ENCODE measurements at places on chromosomes 16 and 17.

- no peak for DNase-seq
Measured at GRCh38 chr16:52469775-52470174, 77.2 kb downstream of the TOX3 start.

DNA sequence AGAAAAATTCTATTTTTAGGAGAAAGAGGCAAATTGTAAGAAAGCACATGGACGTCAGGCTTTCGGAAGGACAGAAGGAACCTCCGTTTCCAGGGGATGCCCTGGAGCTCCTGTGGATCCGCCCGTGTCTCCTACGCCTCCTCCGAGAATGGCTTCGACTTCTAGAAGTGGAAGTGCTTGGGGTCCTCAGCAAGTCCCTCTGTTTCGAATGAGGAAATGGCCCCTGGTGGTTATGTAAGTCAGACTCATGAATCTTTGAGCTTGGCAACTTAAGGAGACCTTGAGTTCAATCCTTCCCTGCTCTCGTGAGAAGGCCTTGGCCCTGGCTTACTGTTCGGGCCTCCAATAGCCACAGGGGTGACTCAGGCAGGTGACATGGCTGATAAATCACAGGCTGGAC, 38.9 kb downstream of the COX4I1 start:
- no peak for DNase-seq

DNA sequence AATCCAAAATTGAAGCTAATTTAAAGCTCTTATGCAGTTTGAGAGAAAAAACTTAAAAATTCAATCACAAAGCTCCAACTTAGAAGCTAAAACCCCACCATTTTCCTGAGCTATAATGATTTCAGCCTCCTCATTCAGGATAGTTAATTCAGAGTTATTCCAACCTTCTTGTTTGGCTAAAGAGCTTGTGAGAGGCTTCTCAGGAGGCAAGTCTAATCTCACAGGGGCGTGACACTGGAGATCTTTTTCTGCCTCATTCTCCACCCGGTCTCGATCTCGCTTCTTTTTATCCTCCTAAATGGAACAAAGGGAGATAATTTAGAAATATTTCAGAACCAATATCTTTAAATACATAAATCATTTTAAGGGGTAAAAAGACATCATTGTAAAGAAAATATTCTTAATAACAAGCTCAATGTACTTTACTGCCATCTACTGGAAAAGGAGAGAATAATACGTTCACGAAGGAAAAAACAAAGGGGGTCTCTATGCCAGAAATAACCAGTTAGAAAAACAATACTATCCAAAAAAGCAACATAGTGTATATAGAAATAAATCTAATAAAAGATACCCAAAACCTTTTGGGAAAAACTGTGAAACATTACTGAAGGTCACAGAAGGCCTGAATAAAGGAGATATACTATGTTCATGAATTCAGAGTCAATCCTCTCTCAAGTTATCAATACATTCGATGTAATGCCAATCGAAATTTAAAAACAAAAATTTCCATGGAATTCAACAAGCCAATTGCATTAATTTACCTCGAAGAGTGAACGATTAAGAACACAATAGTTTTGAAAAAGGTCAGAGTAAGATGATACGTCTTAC, 13.9 kb downstream of the BRD7 start:
- no peak for DNase-seq

DNA sequence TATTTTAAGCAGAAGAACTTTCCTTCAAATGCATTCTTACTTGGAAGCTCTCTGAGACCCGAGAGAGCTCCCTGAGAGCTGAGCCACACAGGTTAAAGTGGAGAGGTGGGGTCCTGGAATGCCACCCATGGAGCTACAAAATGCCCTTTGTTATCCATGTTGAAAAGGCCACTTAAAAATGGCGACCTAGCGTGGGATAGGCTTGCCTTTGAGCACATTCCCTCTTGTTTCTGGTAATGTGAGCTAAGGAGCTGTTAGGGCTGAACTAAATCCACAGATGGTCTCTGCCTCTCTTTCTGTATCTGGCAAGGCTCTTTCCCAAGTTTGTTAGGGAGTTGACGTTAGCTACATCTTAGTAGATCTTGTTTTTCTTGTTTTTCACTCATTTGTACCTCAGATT, 171.6 kb downstream of the SNX29 start:
- DNase-seq = no peak

- no peak for DNase-seq
Measured at GRCh38 chr17:497241-498034, 144.8 kb upstream of the RPH3AL start.

DNA sequence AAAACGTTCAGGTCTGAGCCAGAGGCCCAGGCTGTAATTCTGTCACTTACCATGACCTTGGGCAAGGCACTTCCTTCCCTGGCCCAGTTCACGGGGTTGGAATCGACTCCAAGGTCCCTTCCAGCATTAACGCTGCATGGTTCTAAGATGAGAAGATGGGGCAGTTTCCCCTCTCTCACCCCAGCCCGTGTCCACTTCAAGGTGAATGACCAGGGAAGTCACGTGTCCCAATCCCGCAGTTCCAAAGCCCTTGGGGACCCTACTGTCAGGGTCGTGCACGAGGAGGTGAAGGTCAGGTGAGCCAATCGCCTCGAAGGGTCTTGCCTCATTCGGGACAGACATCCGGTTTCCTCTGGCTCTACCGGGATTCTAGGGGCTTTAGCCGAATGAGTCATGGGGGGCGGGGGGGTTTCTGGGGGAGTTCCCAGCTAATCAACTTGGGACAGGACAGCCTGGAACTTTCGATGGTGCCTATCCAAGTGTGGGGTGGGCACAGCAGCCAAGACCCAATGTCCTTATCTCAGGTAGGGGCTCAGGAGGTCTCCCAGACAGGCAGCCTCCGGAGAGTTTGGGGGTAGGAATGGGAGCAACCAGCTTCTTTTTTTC, 762 bp upstream of the CSF3 start:
- DNase-seq = no peak

GRCh38 chr17:54933921-54934320, 33.3 kb downstream of the TOM1L1 start:
- no peak for DNase-seq

DNA sequence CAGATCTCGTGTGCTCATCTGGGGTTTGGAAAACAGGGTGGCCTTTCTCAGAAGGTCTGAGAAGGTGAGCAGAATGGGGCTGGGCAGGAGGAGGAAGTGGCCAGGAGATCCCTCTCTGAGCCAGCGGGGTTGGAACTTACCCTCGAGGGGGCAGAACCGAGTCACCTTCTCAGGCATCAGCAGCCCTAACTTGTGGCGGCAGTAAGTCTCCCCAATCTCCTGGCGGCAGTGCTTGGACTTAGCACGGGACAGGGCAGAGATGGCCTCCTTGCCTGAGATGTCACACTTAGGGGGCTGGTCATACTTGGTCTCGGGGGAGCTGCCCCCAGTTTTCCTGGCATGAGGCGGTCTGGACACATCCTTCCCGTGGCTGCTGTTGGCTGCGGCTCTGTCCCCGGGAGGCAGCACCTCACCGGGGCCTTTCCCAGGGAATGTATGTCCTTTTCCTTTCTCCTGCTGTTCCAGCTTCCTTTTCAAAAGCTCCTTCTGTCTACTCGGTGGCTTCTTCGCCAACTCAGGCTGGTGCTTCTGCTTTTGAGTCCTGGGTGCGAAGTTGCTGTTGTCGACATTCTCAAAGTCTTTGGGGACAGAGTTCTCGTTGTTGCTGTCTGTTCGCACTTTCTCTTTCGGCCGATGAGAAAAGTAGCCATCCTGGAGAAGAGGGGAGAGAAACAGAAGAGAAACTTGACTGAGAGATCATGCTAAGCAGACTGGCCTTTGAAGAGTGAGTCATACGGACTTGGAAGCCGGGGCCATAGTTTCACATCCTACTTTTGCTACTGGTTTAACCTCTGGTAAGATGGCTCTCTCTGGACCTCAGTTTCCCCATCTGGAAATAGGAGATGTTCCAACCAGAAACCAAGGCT, 211.7 kb downstream of the XYLT1 start:
- peak; percentile 22 for DNase-seq

DNA sequence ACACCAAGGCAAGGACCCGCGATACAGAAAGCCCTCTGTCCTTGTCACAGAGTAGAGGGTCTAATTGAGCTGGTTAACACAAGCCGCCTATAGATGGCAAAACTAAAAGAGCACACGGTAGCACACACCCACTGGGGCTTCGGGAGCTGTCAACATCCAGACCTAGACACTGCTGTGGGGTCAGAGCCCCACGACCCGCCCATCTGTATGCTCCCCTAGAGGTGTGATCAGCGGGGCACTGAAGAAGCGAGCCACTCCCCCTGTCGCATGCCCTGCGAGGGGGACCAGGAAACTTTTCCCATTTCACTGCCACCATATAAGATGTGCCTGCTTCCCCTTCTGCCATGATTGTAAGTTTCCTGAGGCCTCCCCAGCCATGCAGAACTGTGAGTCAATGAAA, 1255.8 kb upstream of the CDH8 start:
- no peak for DNase-seq

GRCh38 chr17:67435122-67435521, 58.0 kb downstream of the PITPNC1 start:
- DNase-seq = peak; percentile 67

DNA sequence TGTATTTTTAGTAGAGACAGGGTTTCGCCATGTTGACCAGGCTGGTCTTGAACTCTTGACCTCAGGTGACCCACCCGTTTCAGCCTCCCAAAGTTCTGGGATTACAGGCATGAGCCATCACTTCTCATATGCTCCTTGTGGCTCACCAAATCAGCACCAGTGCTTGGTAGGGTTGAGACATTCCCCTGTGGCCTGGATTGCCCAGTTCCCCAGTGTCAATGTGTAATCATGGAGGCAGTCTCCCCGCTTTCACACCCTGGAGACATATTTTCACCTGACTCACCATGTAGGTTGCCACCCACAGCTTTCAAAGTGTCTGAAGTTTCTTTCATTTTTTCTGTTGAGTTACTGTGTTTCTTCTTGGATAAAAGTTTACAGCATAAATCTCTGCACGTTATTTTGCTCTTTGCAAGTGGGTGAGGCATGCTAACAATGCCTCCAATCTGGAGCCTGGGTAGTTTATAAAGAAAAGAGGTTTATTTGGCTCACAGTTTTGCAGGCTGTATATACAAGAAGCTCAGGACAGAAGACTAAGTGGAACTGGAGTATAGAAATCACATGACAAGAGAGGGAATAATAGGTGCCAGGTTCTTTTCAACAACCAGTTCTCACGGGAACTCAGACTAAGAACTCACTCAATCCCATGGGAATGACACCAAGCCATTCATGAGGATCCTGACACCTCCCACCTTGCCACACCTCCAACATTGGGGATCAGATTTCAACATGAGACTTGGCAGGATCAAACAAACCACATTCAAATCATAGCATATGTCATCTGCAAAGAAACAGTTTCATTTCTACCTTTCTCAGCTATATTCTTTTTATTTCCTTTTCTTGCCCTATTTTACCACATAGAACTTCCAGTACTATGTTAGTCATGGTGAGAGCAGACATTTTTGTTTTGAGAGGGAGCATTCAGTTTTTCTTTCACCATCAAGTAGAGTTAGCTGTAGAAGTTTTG, 113.2 kb downstream of the PHKB start:
- peak; percentile 51 for DNase-seq

DNA sequence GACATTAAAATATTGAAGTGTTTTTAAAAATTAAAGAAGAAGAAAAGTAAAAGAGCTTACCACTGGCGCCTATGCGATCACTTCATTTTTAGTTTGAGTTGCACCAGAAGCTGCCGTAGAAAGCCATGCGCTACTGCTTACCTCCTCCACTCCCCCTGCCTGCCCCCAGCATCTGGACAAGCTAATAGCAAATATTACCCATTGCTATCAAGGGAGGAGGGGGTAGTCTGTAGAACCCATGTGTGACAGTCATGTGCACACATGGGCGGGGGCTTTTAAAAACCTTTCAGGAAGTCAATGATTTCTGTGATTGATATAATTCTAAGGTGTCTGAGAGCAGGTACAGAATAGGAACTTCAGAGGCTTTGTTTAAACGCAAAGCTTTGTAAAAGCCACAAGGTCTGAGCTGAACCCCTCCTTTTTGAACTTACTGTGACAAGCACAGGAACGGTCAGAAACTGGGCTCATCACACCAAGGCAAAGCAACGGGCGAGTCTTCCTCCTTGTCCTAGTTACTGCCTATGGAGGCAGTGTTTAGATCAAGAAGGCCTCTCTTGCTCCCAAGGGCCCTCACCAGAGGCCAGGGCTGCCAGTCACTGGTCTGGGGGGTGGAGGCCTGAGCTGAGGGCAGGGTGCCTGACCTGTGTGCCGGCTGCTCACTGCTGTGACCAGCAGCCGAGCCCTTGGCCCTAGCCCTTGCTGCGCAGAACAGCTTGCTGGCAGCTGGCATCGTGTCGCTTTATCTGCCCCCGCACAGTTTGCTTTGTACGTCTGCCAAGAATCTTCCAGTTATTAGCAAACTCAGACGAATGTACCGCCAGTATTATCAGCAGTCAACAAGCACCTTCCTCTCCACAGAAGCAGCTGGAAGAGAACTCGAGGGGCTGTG, 15.0 kb downstream of the GINS2 start:
- no peak for DNase-seq

DNA sequence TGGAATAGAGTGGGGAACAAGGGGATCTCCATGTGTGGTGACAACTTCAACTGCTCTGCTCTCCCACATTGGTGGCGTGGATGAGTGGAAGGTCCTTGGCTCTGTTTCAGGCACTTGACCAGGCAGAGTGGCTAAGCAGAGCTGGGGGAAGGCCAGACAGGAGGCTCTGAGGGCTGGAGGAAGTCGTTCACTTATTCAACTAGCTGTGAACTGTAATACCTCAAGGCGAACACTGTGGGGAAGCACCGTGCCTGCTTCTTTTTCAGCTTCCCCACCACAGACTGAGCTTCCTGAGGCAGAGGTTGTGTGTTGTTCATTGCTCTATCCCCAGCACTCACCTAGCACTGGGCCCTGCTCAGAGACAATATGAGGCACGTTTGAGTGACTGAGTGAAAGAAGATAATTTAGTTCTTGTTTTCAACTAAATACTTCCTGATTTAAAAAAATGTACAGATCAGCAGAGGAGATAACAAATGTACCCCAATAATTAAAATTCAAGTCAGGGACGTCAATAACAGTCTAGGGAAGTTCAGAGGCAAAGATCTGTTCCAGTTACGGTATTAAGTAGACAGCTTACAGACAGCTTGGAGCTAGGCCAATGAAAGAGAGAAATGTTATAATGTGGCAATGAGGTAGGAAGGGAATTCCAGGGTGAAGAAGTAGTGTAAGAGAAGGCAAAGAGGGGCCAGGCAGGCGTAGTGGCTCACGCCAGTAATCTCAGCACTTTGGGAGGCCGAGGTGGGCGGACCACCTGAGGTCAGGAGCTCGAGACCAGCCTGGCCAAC, 34.7 kb downstream of the MYO18A start:
- peak; percentile 75 for DNase-seq

- DNase-seq = peak; percentile 86
Measured at GRCh38 chr16:84514874-84515835, 10.7 kb upstream of the MEAK7 start.

GRCh38 chr17:74760404-74761105, 12.1 kb downstream of the NHERF1 start:
- no peak for DNase-seq

- DNase-seq = no peak
Measured at GRCh38 chr17:54814371-54814770, 86.3 kb upstream of the TOM1L1 start.
